ENCODE measurements at places on chromosomes 16 and 17.

DNA sequence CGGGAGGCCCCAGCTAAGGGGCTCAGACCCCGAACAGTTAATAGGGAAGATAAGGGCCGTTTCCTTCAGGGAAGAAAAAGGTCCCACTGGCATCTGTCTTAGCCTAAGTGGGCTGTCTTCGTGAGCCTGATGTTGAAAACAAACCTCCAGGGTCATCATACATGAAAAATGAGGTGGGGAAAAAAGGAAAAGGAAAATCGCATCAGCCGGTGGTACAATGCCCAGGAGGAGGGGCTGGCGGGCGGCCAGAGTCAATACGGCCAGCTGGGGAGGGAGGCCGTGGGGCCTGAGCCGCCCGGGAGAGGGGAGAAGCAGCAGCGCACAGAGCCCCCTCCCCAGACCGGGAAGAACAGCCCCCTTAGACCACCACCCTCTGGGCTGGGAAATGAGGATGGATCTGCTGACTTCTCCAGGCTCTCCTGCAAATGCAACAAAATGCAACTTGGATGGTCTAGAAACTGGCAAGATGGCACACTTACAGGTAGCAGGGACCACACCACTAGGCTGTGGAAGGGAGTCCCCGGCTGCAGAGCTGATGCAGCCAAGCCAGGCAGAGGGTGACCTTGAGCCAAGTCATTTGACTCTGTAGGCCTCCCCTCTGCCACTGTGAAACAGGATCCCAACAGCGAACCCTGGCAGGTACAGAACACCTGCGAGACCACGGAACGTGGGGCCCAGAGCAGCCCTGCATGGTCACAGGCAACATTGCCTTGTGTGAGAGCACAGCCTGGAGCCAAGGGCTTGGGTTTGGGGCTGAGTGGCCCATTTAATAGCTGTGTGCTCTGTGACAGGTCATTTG lies 448.5 kb downstream of the SOX9 start:
- no peak for DNase-seq

DNA sequence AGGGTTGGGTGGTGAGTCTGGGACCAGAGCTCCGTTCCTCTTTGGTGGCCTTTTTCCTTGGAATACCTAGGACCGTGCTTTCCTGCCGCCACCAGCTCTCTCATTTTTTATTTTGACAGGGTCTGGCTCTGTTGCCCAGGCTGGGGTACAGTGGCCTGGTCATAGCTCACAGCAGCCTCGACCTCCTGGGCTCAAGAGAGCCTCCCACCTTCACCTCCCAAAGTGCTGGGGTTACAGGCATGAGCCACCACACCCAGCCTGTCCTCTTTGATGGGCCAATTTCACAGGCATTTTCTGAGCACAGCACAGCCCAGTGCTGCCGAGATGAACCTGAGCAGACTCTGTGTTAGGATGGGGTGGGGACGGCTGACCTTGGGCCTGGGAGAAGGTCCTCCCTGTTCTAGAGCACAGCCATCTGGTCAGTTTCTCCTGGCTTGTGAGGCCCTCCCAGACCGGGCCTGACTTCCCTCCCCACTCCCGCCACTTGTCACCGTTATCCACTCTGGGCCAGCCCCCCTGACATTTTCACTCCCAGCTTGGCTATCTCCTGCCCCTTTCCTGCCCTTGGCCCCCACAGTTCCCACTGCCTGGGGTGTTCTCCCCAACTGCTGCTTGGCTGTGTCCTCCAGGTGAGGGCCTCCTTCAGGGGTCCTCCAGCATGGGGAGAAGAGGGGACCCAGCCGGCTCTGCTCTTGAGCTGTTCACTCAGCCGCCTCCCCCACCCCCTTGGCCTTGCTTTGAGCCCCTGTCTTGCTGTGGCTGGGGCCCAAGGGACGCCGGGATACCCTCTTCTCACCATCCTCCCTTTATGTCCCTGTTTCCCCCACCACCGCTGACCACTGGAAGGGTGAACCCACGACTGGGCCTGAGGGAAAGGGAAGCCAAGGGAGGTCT lies 5.0 kb downstream of the ADCY7 start:
- DNase-seq: no peak

DNA sequence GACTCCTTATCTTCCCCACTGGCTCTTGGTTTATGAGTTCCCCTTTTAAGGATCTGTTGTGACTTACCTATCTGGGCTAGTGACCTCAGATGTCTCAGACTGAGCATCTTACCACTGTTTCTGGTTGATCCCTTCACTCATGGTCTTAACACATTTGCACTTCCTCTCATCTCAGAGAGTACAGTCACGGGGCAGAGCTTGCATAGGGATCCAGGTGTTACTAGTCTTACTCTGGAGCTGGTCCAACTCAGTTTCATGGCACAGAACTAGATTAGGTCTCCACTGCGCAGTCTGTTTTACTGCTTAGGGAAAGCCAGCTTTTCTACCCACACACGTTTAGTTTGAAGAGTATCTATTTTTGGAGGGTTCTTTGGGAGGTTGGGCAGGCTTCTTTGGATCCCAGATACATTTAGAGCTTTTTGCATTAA lies 10.2 kb downstream of the GABARAPL2 start:
- DNase-seq: no peak

- no peak for DNase-seq
Observed at GRCh38 chr17:17116406-17116805, 74.1 kb downstream of the MPRIP start.

DNA sequence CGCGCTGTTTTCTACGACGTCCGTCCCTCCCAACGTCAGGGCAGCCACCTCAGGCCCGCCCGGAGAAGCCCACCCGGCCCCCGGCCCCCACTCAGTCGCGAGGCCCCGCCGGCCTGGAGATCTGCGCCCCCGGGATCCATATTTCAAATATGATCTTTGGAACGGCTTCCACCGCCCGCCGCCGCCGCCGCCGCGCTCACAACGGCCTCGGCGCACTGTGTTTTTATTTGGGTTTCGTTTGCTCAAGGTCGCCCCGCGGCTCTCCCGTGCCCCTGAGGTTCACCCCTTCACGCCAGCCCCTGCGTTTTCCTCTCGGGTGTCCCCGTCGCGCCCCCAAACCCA lies 4.2 kb upstream of the CBX4 start:
- no peak for DNase-seq

GRCh38 chr17:44233582-44233981 lies 14.1 kb upstream of the UBTF start:
- DNase-seq: no peak

DNA sequence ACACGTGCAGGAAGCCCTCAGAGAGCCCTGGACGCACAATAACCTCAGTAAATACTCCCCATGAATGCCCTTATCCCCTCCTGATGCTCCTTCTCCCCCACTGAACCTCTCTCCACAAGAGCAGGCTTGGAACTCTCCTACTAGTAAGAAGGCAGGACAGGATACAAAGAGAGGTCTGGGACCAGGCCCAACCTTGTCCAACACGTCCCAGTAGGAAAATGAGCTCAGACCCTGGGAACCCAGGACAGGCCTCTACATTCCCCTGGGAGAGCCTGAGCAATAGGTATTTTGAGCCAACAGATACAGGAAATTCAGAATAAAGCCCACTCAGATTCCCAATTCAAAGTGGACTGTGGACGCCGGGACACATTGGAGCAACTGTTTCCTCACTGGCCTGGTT lies 19.2 kb downstream of the ZNF423 start:
- DNase-seq: no peak

DNA sequence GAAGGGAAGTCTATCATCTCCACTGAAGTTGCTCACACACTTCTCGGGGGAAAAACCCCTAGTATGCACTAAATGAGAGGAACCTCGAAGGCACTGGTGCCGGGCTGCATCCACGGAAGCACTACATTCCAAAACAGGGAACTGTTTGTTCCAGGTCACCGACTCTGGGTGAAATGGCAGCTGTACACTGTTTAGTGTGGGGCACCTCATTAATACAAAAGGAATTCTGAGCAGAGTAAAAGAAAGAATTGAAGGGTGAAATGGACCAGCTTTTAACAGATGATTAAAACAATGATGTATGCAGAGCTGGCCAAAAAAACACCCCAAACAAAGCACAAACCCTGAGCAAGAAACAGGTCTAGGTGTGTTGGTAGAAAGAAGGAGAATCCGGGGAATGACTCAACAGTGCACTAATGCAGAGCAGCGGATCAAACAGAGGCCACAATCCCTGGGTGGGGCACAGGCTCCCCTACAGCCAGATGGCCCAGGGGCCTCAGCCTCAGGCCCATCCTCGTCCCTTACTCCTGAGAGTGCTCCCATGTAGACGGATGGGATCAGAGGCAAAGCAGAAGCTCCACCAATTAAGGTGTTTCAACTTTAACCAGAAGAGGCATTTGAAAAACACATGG lies 161.5 kb downstream of the ZFHX3 start:
- no peak for DNase-seq

DNA sequence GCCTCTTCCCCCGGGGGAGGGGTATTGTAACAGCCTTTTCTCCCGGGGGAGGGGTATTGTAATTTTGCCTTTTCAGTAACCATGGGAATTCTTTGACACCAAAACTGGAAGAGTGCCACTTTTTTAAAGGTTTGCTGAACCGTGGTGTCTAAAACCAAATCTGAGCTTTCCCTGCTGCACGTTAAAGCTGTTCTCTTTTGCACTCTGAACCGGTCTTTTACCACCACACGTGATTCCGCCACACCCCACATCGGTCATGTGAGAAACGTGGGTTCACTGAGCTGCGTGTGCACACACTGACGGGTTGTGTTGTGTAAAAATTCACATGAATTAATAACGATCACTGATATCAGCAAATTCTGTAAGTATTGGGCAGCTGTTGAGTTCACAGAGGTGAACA lies 9.2 kb upstream of the ACSF3 start:
- no peak for DNase-seq

Measured in AG04449 (cell line).